ENCODE measurements at places on chromosomes 2 and 18. TPM values are rescaled to one million over a fixed set of nuclear protein-coding genes. Genes with fewer than 3 reads are reported as not detected.

DNA sequence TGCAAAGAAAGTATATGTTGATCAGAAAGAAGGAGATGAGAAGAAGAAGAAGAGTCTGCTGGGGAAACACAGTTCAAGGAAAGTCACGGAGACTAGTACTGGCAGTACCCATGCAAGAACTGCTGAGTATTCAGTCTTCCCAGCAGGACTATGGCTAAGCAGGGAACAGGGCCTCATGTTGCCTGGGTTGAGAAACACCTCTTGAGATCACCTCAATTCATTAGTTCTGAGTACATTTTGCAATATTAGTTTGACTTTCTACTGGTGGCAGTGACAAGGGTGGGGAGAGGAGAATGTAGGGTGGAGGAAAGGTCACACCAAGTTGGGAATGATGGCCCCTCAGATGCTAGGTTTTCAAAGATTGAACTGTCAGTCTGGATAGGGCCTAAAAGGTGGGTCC lies 50.5 kb downstream of the MRPL33 start:
- no peak for DNase-seq

- DNase-seq = peak; percentile 45
Observed at GRCh38 chr18:45617284-45617683, 2.0 kb downstream of the SLC14A2 start.

The LAMA3 gene
- polyA plus RNA-seq = 6.0 TPM

The NMUR1 gene
- 0.26 TPM for polyA plus RNA-seq

- DNase-seq = no peak
Observed at GRCh38 chr2:88329815-88330603, 122.5 kb downstream of the FOXI3 start.

The NT5C1B gene
- polyA plus RNA-seq = 0.73 TPM

The MC2R gene
- polyA plus RNA-seq = 0.30 TPM

The REG1B gene
- polyA plus RNA-seq = not detected

GRCh38 chr2:2842466-2842865 lies 511.4 kb upstream of the MYT1L start:
- no peak for DNase-seq

The PFN4 gene
- polyA plus RNA-seq = 1.8 TPM

GRCh38 chr2:2392332-2392731 lies 61.3 kb upstream of the MYT1L start:
- DNase-seq = no peak

DNA sequence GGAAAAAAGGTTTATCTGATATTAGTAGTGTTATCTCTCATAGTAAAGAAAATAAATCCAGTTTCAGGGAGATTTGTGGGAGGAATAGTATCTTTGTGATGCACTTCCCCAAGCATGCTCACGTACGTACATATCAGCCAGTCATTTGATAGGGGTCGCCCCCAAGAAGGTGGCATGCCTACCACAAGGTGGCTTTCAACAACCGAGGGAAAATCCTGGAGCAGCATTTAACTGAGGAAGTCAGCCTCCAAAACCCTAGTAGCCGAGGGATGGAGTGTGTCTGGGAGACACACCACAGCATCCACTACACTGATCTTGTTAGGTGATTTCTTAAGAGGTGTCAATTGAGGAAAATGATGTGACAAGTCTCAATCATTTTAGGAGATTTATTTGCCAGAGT lies 623.9 kb downstream of the NYAP2 start:
- DNase-seq = no peak

- DNase-seq = no peak
Observed at GRCh38 chr2:118521272-118521671, 326.2 kb downstream of the EN1 start.

The SLC40A1 gene
- 46.1 TPM for polyA plus RNA-seq

DNA sequence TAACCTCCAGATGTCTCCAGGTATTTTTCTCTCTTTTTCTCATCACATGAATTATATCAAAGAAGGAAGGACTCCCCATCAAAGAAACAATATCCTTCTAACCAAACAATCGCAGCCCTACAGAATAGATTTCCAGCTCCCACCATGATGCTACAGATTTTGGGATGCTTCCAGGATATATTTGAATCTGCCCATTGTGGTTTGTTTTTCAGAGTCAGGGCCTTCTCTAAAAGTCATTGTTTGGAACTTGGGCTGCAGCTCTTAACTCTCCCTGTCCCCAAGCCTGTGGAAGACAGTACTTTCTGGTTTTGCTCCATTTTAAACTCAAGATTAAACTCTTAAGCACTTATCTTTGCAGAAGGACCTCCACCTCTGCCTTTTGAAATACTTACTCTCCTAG lies 223.2 kb downstream of the PMAIP1 start:
- DNase-seq = no peak

GRCh38 chr18:70337139-70337972 lies 48.5 kb downstream of the SOCS6 start:
- no peak for DNase-seq

The CNOT11 gene
- 37.4 TPM for polyA plus RNA-seq

DNA sequence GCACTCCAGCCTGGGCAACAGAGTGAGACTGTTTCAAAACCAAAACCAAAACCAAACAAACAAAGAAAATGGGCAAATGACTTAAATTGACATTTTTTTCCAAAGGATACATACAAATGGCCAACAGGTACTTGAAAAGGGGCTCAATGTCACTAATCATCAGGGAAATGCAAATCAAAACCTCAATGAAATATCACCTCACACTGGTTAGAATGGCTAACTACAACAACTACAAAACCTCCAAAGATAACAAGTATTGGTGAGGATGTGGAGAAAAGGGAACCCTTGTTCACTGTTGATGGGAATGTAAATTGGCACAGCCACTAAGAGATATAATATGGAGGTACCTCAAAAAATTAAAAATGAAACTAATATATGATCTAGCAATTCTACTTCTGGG lies 213.2 kb upstream of the HS6ST1 start:
- DNase-seq = no peak

The XDH gene
- polyA plus RNA-seq = not detected

DNA sequence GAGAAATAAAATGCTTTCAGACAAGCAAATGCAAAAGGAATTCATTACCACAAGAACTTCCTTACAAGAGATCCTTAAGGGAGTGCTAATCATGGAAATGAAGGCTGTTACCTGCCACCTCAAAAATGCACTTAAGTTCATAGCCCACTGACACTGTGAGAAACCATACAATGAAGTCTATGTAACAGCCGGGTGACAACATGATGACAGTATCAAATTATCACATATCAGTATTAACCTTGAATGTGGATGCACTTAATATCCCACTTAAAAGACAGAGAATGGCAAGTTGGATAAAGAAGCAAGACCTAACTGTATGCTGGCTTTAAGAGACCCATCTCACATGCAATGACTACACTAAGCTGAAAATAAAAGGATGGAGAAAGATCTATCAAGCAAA lies 403.4 kb upstream of the MC4R start:
- DNase-seq = no peak

DNA sequence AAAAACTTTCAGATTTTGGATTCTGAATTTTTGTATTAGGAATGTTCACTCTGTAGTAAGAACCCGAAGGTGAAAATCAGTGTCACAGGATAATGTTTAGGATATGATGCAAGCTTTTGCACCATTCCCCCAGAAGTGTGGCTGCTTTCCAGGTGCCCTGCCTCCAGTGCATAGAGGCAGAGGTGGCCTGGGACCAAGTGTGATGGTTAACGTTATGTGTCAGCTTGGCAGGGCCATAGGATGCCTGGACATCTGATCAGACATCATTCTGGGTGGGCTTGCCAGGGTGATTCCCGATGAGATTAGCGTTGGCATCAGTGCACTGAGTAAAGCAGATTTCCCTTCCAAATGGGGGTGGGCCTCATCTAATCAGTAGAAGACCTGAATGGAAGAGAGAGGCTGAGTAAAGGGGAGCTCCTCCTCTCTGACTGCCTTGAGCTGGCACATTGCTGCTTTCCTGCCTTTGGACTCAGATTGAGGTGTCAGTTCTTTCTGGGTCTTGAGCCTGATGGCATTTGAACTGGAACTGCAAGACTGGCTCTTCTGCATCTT lies 177.4 kb upstream of the HS6ST1 start:
- DNase-seq = no peak

DNA sequence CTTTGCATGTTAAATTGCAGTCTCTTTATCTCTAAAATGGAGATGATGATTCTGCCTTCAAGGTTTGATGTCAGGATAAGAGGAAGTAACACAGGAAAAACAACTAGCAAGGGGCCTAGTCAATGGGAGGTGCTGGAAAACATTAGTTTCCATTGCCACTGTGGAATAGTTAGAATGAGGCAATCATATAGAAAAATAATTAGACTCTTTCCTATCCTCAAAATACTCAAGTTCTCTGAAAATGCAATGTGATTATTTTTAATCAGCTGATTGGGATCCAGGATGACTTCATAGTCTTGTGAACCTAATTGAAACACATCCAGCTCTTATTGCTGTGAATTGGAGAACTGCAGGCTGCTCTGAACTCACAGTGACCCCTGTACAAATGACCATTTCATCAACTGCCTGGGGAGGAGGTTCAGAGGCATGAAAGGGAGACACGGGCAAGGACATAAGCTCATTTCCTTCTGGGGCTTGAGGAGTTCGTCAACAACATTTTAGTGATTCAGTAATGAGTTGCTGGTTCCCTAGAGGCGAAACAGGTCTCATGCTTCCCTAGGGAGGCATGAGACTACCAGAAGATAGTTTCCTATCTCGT lies 422.5 kb downstream of the LPIN1 start:
- peak; percentile 84 for DNase-seq

The UBXN2A gene
- 19.7 TPM for polyA plus RNA-seq

The EIF4E2 gene
- 100 TPM for polyA plus RNA-seq

The THSD7B gene
- polyA plus RNA-seq = 0.73 TPM

DNA sequence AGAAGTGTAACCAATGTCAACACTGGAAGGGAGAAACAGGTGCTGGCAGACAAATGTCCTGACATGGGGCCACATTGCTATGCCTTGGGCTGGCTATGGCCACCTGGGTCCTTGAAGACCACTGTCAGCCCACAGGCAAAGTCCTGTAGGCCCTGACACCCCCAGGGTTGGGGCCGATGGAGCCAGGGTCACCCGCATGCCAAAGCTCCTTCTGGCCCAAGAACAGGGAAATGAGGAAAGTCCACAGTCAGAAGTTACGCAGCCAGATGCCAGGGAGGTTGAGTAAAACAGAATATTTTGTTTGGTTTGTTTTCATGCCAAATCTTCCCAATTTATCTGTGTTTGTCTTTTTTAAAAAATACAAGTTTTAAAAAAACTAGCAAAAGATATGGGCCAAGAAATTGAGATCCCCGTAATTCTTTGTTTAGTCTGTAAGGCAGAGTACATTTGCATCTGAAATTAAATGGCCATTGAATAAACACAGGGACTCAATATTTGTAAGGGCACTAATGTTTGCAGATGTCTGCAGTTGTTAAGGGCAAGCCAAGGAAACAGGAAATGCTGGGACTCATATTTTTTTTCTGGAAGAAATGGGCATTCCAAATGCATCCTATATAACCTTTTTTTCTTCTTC lies 186.4 kb downstream of the FAM210A start:
- DNase-seq = no peak

GRCh38 chr2:240998995-240999791 lies 775 bp downstream of the SNED1 start:
- DNase-seq = no peak

DNA sequence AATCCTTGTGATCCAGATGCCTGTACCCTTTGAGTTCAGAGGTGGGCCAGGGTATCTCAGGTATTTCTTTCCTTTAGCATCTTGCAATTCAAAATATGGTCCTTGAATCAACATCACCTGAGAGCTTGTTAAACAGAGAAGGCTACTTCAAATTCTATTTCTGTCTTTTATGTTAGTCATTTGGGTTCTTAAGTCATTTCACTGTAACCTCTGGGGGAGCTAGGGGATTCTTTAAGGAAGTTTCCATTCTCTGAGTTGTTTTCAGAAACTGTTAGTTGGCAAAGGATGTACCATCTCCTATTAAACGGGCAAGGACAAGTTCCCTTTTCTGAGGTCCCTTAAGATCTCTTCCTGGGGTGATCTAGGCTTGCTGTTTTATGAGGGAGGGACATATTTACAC lies 16.6 kb downstream of the CFLAR start:
- DNase-seq = no peak

GRCh38 chr18:48611785-48612480 lies 73.1 kb downstream of the CTIF start:
- no peak for DNase-seq

The PLEK gene
- polyA plus RNA-seq = 5.5 TPM

GRCh38 chr2:170926743-170927297 lies 2.2 kb upstream of the GORASP2 start:
- no peak for DNase-seq

DNA sequence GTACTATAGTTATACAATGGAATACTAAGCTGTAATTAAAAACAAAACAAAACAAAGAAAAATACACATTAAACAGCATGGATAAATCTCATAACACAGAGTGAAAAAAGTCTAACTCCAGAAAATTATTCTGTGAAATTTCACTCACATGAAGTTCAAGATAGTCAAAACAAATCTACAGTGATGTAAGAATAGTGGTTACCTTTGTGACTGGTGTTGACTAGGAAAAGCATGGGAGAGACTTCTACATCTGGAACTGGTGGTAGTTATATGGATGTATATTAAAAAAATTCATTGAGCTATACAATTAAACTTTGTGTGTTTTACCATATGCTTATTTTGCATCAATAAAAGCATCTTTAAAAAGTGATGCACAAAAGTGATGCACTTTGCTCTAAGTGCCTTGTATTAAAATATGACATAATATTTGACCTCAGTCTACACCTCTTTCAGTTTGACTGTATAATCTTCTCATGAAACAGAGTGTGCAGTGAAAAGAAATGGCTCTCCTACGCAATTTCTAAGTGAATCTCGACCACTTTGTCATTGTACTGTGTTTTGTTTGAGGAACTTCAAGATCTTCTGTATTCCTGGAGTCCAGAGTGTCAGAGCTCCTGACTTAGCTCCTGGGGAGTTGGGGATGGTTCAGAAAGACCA lies 28.0 kb downstream of the STAT4 start:
- no peak for DNase-seq

DNA sequence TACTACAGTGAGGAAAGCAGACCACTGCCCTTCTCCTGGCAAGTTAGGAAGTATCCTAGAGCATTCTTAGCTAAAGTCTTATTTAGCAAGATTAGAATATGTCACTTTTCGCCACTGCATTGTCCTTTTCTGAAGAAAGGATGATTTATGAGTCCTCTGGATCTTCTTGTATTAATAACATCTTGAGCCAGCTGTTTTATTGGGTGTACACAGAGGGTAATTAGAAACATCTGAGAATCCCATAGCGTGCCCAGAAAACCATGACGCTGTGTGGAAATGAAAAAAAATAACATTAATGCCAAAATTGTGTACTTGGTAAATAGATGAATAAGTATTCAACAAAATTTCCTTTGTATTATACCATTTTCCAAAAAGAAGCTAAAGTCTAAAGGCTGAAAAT lies 198.7 kb downstream of the LTBP1 start:
- DNase-seq = peak; percentile 48

DNA sequence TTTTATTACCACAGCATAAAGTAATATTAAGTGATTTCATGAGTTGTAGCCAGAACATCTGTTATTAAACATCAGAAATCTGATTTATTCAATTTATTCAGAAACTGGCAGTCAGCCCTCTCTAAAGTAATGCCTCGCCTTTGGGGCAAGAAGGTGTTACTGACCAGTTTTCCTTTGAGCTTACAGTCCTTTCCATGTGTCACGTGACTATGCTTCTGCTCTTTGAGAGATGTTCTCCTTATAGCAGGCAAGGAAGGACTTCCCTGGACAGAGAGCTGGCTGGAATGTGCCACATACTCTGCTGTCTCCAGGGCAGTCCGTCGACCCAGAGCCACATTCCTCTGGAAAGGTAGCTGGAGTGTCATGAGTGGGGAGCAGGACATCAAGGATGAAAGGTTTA lies 119.7 kb downstream of the RDH14 start:
- peak; percentile 16 for DNase-seq

The KCNF1 gene
- 4.3 TPM for polyA plus RNA-seq
